ENCODE measurements at places on chromosomes 5 and 9.

DNA sequence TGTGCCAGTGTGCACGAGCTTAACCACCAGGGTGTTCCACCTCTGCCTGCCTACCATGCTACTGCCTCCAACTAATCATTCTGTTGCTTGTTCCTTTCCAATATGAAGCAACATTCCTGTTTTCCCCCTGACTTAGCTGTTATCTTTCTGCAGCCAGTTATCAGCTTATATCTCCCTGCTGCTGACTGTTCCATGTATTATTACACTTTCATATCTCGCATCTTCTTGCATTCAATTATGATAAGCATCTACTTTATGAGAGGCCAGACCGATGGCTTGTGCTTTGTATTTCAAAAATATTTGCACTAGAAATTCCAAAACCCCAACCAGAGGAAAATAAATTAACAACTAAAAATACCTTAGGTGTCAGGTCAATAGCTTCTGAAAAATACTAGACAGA lies 394.0 kb upstream of the BRINP1 start:
- DNase-seq: no peak

GRCh38 chr5:166346726-166347374 lies 1944.6 kb upstream of the WWC1 start:
- no peak for DNase-seq

DNA sequence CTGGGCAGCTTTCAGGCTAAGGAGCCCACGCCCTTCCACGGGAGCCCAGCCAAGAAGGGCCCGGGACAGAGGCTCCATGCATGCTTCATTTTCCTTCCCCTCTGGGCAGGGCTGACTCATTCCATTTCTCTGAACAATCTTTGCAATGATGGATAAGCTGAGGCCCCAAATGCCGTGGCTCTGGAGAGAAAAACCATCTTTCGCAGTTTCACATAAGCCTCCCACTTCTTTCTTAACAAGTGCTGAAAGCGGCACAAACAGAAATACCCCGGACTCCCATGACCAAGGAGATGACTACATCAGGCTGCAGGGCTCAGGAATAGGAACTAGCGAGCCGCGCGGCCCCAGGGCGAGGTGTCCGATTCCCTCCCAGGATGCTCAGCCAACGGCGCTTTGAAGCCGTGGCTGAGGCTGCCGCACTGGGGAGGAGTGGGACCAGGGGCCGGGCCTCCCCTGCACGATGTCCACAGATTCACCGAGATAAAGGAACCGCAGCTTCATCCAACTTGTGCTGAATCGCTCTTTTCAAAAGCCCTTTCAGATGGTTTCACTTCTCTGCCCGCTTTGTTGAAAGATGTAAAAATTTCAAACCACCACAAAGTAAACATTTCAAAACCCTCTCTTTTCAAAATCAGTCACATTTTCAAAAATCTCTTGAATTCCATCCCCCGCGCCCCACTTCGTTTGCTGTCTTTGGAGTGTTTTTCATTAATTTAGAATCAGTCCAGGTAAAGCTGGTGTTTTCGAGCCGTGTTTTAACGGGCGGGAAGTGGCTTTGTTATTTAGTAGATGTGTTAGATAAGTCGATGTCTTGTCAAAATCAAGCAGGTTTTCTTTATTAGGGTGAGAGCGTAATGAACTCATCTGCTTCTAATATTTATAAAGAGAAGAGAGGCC lies 96.5 kb upstream of the LMX1B start:
- peak; percentile 82 for DNase-seq

DNA sequence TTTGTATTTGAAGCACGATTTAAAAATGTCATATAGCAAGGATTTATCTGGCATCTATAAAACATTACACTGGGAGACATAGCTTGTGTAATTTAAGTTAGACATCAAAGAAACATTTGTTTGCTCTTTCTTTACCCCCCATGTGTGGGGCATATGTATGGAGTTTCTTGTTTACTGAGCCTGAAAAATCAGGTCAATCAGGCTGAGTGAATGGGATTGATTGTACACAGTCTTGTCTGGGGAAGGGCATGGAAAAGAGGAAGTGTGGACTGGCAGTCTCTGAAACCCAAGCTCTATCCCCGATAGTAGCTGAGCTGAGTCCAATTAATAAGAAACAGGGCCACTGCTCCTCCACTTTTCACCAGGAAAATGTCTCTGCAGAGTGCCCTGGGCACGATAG lies 49.4 kb downstream of the SLC46A2 start:
- DNase-seq: no peak

DNA sequence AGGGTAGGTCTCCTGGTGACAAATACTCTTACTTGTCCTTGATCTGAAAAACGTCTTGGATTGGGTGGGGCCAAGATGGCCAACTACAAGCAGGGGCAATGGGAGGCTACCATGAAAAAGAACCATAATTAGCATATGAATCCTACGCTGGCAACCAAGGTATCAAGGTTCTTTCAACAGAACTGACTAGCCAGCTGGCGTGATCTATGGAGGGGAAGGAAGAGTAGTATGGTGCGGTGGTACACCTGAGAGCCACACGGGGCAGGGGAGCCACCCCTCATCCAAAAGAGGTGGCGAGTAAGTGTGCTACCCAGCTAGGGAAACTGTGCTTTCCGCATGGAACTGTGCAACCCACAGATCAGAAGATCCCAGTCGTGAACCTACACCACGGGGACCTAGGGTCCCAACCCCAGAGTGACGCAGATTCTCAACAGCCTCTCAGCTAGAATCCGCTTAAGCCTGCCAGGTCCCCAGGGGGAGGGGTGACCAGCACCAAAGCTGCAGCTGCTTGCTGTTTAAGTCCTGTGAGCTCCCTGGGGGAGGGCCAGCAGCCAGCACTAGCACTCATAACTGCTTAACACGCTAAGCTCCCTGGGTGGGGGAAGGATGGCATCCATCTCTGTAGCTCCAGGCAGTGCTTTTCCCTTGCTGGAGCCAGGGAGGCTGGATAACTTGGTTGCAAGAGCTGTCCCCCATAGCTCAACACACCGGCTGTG lies 334.8 kb downstream of the FBXL17 start:
- no peak for DNase-seq

- DNase-seq: peak; percentile 82
Measured at GRCh38 chr9:133994353-133995011, 2.4 kb upstream of the VAV2 start.

DNA sequence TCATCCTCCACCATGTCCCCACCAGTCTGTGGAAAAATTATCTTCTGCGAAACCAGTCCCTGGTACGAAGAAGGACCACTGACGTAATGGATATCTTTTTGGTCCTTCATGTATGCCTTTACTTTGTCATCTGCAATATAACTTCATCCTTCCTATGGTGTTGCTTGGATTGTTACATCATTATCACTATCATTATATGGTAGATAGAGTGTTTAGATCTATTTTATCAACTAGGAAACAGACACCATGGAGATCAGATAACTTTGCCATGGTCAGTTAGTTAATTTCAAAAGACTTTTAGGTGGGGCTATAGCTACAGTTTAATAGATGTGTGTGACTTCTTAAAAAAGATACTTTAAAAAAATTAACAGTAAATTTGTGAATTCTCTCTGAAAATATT lies 23.8 kb upstream of the CAMLG start:
- DNase-seq: no peak

- DNase-seq: no peak
Measured at GRCh38 chr5:33927685-33928084, 8.5 kb upstream of the RXFP3 start.

DNA sequence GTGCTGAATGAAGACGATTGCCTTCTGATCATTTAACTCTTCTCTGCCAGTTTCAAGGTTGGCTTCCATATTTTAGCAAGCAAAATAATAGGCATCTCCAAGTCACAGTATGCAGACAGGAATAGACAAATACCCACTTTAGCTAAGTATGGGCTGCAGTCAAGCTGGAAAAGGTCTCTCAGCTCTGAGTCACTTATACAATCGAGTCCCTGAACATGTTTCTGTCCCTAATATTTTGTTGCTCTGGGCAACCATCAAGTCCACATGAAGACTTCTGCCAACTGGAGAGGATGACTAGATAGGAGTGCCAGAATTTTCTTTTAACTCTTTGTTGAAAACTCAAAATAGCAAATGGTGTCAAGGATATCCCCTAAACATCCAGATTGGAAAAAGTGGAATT lies 575.3 kb downstream of the RAB3C start:
- no peak for DNase-seq

- no peak for DNase-seq
Measured at GRCh38 chr5:32273821-32274220, 38.9 kb downstream of the MTMR12 start.

GRCh38 chr9:13817754-13818278 lies 496.1 kb downstream of the NFIB start:
- no peak for DNase-seq
